ENCODE measurements at places on chromosomes 7 and 10.

DNA sequence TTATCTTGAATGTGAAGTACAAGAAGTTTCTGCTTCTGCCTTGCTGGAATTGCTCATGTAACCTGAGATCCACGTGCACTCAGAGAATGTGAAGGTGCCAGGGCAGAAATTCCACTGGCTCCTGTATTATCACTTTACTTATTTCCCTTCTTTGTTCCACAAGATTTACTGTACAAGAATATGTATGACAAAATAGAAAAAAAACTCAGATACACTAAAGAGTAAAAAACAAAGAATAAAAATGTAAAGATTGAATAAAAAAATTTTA is 43.0 kb downstream of the PLCE1 start:
- DNase-seq, result no peak

DNA sequence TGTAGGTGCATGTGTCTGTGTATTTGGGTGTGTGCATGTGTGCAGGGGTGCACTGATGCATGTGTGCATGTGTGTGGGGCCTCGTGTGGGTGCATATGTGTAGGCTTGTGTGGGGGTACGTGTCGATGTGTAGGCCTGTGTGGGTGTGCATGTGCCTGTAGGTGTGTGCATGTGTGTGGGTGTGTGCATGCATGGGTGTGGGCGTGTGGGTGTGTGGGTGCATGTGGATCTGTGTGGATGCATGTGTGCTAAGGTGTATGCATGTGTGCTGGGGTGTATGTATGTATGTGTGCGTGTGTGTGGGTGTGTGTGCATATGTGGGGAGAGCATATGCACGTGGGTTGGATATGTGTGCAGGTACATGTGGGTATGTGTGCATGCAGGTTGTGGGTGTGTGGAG is 73.2 kb downstream of the NKX6-2 start:
- no peak for DNase-seq

GRCh38 chr7:111113263-111114017 is 22.5 kb downstream of the LRRN3 start:
- DNase-seq, result peak; percentile 77

DNA sequence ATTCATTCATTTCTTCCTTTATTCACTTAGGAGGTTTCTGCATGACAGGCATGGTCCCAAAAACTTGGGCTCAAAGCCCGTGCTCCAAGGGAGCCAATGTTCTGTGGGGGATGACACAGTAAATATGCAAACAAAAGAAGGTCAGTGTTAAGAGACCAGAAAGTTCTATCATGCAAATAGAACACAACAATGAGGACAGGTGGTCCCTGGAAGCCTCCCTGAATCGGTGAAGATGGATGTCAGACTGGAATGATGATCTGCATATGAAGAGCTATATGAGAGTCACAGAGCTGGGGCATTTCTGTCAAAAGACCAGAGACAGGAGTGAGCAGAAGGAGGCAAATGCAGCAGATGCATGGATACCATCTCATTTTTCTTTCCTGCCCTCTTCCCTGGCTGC is 129.0 kb downstream of the ABCA13 start:
- no peak for DNase-seq

DNA sequence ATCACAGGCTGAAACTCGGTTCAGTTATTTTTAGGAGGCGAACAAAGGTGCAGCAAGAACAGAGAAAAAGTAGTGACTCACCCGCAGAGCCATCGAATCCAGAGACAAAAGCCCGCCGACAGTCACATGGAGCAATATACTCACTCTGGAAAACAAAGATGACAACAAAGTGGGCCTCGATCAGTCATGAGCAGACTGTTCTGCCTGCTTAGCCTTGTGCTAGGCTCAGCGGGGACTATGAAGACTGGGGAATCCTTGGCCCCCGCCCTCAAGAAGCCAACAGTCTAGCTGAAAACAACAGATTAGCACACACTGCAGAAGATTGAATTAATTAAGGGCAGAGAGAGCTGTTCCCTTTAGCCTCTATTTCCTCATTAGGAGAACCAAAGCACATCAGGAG is 30.4 kb downstream of the XPNPEP1 start:
- no peak for DNase-seq

- DNase-seq, result peak; percentile 21
These were observed 19.2 kb upstream of the SMO start for GRCh38 chr7:129169171-129169671.

DNA sequence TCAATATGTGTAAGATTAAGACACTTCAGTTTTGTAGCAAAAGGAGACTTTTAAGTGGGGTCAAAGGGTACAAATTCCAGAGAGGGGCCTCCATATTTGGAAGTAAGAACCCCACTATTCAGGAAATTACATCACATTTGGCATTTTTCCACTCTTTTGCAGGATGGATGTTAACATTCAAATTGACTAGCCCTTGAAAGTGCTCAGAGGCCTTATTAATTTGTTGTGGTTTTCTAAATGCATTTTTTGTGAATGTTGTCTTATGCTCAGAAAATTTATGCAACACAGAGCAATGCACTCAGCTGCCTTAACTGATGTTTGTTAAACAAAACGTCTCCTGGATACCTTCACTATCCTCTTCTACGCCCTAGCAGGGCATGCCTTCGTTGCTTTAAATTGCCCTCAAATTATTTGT is 50.9 kb upstream of the PDLIM1 start:
- DNase-seq, result no peak

DNA sequence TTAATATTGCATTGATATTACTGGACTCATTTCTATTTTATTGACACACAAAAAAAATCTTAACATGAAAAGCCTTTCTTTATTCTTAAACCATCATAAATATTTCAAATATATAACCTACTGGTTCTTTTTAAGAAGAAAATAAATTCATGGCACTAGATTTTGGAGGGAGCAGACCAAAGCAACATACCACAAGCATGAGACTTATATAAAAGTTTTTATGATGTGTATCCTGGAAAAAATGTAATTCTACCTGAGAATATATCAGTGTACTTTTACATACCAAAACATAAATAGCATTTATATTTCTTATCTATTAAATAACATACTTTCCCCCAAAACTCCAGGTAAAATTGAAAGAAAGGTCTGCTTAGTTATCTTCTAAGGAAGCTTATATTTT is 508.2 kb upstream of the SEMA3D start:
- no peak for DNase-seq

GRCh38 chr10:14601872-14602725 is 172.6 kb downstream of the FAM107B start:
- peak; percentile 85 for DNase-seq

GRCh38 chr10:27908231-27908630 is 90.6 kb downstream of the ODAD2 start:
- DNase-seq, result no peak

GRCh38 chr7:98250789-98251188 is 1.2 kb downstream of the TECPR1 start:
- DNase-seq, result no peak

DNA sequence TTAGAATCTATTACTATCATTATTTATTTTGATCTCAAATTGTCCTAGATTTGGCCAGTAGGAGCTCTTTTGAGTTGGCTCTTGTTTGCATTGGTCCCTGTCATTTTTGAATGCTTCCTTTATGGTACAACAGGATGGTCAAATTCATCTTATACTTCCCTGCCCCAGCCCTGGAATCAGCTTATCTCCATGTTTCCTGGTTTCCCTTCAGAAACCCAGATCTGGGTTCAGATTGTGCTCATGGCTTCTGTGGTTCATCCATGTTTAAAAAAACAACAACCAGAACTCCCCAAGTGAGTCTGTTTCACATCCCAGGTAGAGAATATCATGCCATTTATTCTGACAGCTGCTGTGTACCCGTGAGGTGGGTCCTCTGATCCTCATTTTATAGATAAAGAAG is 10.6 kb downstream of the ZFYVE27 start:
- no peak for DNase-seq

- DNase-seq, result peak; percentile 68
These were observed 716 bp downstream of the OGA start for GRCh38 chr10:101817337-101818118.

GRCh38 chr10:78375854-78376785 is 342.5 kb downstream of the RPS24 start:
- DNase-seq, result no peak

- no peak for DNase-seq
These were observed 152.4 kb downstream of the PRPF18 start for GRCh38 chr10:13739183-13739582.

DNA sequence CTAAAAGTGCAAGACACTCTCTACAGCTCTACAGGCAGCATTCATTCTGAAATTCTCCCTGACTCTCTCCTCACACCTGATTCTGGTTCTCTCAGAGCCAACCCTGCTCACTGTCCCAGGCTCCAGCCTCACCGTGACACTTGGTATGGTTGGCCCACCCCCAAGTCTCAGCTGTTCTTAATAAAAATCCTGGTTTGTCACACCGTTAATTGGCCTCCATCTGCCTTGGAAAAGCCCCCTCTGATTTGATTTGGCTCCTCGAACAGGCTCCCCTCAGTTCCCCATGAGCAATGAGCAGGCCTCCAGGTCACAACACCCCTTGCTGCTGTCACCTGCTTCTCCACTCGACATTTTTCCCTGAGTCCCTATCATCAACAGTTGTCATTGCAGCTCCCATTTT is 507.3 kb upstream of the AUTS2 start:
- no peak for DNase-seq

DNA sequence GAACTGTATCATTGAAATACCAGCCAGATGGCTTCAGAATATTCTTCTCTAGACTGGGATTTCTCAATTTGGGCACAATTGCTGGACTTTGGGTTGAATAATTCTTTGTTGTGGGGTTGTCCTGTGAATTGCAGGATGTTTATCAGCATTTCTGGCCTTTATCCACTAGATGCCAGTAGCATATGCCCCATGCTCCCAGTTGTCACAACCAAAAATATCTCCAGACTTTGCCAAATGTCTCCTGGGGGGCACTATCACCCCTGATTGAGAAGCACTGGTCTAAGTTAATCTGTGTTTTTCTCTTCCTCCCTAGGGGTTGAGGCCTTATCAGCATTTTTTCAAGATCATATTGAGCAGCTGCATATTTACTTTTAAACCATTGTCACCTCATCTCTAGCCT is 204.9 kb upstream of the SP8 start:
- no peak for DNase-seq

DNA sequence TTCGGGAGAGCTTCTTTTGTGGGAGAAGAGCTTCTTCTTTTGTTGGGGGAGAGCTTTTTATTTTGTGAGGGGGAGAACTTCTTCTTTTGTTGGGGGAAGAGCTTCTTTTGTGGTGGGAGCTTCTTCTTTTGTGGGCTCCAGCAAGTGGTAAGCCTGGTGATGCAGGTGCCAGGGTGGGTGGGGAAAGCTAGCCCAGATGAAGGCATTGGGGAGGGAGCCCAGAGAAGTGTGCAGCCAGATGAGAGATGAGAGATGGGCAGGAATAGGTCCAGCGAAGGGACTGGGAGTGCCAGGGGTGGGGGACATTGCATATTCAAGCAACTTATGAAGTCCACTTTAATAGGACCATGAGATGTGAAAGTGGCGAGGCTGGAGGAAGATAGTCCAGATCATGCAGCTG is 9.7 kb downstream of the ADRA2A start:
- no peak for DNase-seq

GRCh38 chr10:108436096-108436495 is 1271.6 kb upstream of the SORCS1 start:
- no peak for DNase-seq

DNA sequence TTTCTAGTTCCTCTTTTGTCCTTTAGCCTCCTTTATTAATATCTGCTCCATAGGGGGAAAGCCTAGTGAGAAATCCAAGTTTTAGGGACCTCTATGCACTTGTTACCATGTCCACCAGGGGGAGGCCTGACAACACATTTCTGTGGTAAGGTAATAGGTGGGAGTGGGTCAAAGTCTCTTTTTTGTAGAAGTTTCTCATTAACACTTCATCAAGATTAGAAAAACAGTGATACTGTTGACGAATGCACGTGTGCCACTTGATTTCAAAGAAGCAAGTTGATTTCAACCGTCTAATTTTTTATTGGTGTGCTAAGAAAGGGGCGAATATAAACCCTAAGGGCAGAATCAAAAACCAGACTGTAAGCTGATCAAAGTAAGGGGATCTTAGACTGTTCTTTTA is 30.6 kb downstream of the CISD1 start:
- peak; percentile 76 for DNase-seq

- no peak for DNase-seq
These were observed 49.7 kb downstream of the GTF2I start for GRCh38 chr7:74707238-74707637.

DNA sequence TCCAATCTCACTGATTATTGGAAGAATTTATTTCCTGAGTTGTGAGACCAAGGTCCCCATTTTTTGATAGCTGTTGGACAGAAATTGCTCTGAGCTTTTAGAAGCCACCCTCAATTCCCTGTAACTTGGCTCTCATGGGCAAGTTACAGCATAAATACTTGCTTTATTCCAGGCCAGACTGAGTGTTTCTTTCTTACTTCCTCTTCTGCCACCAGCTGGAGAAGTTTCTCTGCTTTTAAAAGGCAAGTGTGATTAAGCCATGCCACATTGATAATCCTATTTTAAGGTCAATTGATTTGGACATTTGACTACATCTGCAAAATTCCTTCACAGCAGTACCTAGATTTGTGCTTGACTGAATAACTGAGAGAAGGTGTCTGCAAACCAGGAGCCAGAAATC is 14.1 kb upstream of the TAS2R41 start:
- peak; percentile 57 for DNase-seq

GRCh38 chr7:128102490-128103291 is 71.5 kb upstream of the LRRC4 start:
- no peak for DNase-seq

DNA sequence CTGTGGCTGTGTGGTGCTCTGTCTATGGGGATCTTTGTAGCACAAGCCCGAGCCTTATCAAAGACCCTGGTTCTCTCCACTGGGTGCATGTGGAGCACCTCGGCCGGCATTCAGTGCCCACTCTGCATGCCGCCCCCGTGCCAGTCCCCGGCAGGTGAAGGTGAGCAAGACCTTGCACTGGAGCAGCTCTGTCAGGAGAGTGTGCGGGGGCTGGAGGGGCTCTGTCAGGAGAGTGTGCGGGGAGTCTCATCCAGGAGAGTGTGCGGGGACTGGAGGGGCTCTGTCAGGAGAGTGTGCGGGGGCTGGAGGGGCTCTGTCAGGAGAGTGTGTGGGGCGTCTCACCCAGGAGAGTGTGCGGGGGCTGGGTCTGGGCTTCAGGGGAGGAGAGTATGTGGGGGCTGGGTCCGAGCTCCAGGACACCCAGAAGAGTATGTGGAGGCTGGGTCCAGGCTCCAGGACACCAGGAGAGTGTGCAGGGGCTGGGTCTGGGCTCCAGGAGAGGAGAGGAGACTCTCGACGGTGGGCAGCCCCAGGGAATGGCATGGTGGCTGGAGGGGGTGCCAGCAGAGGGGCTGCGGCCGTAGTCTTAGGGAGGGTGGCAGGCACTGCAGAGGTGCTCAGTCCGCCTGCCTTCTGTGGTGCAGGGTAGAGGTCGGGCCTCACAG is 40.8 kb downstream of the INPP5A start:
- DNase-seq, result no peak

- DNase-seq, result no peak
These were observed 143.0 kb downstream of the PRPF18 start for GRCh38 chr10:13729586-13730305.

GRCh38 chr10:126169899-126170298 is 218.4 kb downstream of the ADAM12 start:
- DNase-seq, result no peak
